ENCODE measurements at places on chromosomes 3 and 15.

- no peak for DNase-seq
Measured at GRCh38 chr3:52268036-52268435, 10.4 kb downstream of the WDR82 start.

GRCh38 chr15:73333001-73333400, 35.8 kb downstream of the HCN4 start:
- no peak for DNase-seq

GRCh38 chr3:6172871-6173642, 687.9 kb upstream of the GRM7 start:
- DNase-seq, result no peak

DNA sequence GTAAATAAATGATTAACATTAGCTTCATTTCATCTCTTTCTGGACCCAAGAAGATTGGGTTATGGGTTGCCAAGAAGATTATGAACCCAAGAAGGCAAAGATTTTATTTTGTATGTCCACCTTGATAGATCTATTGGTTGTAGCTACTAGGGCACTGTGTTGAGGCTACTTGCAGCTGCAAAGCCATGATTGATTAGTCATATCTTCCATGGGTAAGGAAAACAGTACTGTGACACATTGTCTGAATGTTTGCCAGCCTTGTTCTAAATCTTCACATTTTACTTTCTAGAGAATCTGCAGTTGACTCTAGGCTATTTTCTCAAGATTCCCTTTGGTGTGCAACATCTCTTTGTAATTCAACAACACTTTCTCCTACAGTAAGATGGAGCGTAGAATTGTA, 229.2 kb upstream of the KCNH8 start:
- no peak for DNase-seq

GRCh38 chr3:81521855-81522254, 239.6 kb downstream of the GBE1 start:
- no peak for DNase-seq

DNA sequence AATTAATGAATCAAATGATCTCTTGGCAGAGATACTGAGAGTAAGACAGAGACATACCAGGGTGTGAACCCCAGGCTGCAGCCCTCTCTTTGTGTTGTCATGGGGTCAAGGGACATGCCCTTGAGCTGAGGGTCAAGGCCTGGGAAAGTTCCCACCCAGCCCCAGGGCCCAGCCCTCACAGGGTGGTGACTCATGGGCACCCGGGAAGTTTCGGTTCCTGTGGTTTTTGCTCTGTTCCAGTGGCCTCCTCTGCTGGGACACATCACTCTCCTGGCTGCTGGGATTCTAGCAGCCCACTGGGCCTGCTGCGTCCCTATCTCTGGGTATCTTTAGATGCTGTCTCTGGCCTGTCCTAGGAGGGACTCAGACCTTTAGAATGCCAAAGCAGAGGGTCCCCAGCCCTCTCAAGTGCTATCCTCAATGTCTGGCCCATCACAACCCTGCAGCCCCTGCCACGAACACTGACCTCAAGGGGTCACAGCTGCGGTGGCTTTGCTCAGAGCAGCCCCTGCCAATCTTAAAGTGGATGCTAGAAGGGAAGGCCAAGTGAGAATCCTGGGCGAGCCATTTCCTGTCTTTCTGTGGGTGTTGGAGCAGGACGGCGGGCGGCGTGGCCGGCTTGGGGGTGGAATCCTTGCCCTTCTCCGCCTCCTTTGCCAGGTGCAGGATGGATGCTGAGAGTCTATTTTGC, 148.4 kb upstream of the TLE3 start:
- DNase-seq, result peak; percentile 52

DNA sequence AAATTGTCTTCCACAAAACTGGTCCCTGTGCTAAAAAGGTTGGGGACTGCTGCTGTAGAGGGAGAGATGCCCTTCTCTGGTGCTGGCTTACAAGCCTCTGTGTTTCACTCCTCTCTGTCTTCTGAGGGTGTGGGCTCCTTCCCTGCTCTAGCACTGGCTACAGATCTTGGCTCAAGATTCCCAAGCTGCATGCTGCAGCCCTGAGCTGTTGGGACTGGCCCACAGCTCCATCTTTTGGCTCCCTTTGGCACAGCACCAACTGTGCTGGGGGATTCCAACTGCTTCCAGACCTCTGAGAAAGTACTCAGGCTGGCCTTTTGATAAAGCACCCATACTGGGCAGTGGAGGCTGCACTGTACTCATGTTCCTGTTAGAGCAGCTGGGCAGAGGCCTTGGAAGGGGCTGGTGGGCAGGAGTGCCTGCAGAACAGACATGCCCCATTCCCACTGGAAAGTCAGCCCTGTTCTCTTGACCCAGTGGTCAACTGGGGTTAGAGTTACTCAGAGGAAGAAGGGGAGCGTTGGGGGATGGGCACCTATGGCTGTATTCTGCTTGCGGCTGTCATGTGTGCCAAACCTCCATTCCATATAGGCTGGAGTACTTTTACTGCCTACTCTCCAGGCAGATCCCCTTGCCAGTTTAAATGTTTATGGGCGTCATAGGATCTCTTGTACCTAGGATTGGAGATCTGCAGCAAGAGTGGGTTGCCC, 55.7 kb downstream of the GALK2 start:
- DNase-seq, result no peak

DNA sequence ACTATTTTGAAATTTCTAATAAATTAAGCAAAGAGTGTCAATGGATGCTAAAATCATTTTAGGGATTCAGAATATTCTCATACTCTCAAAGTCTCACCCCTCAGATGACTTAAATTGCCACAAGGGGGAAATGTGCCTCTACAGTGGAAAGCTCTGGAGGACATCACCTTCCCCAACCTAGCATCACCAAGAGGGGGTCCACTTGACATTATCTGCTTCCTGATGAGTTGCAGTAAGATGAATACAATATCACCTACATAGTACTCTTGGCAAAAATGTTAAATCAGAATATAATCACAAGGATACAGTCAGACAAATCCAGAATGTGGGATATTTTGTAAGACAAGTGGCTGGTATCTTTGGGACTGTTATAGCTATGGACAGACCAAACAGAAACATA, 290.1 kb downstream of the MFSD1 start:
- no peak for DNase-seq

DNA sequence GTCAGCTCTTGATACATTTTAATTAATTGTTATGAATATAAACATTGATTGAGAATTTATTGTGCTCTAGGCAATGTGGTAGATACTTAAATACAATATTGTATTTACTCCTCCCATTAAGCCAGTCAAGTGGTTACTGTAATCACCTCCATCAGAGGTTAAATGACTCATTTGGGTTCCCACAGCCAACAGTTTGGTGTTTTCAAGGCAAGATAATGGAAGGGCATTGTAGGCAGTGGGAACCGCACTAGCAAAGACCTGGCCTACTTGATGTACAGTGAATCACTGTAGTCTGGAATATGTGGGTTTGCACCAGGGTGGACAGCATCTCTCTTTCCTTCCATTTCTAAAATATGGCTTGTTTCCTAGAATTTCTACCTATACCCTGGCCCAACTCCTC, 127.4 kb downstream of the EDEM1 start:
- no peak for DNase-seq

GRCh38 chr3:135165260-135165659, 370.2 kb downstream of the EPHB1 start:
- no peak for DNase-seq

- no peak for DNase-seq
Measured at GRCh38 chr3:89344076-89344475, 236.7 kb downstream of the EPHA3 start.

DNA sequence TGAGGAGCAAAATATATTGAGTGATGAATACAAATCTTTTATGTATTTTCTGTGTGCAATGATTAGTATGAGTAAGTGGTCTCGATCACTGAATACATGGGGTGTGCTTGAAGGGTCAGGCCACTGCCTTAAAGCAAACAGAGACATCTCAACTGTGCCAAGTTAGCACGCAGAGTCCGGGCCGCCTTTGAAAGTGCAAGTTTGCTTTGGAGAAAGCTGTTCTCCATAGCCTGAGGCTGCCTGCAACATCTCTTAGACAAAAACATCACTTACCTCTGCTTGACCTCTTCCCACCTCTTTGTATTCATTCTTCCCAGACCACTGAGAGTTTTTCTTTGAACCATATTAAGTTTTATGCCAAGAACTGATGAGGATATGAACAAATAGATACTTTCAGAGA, 267.0 kb downstream of the ZBTB20 start:
- no peak for DNase-seq

DNA sequence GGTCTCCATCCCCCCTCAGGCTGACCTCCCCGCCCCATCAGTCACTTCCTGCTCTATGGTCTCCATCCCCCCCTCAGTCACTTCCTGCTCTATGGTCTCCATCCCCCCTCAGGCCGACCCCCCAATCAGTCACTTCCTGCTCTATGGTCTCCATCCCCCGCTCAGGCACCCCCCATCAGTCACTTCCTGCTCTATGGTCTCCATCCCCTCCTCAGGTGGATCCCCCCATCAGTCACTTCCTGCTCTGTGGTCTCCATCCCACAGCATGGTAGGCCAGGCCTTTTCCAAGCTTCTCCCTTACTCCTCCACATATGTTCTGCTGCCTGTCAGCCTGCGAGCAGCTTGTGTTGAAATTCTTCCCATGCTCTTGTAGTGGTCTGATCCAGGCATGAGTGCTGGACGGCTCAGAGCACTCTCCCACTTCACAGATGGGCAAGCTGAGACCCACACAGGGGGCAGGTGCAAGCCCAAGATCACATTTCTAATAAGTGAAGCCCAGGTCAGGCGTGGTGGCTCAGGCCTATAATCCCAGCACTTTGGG, 36.8 kb downstream of the BDH1 start:
- DNase-seq, result no peak

DNA sequence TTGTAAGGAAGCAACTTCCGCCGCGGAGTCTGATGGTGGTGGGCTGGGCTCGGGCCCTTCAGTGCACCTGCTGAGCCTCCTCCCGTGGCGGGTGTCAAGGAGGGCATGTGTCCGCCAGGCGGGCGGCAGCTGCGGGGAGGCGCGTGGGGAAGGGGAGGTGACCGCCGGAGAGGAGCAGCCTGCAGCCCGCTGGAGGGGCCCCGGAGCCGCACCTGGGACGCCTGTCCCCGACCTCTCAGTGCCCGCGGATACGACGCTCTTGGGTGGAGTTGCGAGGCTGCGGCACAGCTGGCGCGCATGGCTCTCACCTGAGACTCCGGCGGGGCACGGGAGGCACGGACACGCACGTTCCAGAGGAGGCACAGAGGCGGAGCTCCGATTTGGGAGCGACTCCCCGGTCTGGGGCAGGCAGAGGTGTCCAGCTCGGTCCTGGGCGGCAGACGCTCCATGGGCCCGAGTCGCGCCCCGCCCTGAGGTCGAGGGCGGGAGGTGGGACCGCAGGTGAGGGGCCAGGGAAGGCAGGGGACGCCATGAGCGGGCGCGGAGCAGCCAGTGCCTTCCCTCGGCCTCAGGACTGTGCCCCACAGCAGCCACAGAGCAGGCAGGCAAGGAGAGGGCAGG, 50.2 kb upstream of the PRR20G start:
- DNase-seq, result no peak

DNA sequence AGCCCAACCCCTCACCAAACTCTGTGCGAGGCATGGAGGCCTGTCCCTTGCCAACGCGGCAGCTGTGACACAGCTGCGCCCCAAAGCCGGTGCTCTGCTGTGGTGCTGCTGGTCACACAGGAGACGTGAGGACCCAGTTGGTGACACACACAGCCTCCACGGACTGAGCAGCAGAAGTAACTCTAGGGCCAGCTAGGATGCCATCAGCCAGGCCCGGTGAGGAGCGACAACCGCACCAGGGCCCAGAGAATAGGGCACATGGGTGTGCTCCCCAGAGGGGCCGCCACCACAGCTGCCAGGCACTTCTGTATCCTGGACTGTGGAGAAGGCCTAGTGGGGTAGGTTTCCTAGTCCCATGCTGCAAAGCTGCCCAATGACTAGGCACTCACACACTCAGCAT, 10.7 kb downstream of the ZXDC start:
- no peak for DNase-seq

DNA sequence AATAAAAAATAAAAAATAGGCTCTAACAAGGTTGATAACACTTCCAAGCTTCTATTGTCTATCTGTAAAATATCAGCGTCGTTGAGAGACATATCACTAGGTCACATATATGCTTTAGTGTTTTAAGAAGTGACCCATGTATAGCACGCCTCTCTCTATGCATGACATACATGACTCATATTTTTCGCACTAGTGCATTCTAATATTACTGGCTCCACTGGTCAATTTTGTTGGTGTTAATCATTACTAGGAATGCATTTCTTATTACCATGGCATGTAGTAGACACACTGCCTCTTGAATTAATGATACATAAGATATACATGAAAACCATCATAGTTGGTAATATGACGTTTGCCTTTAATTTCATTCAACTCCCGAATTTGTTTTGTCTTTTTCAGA, 203.1 kb downstream of the CHL1 start:
- no peak for DNase-seq

DNA sequence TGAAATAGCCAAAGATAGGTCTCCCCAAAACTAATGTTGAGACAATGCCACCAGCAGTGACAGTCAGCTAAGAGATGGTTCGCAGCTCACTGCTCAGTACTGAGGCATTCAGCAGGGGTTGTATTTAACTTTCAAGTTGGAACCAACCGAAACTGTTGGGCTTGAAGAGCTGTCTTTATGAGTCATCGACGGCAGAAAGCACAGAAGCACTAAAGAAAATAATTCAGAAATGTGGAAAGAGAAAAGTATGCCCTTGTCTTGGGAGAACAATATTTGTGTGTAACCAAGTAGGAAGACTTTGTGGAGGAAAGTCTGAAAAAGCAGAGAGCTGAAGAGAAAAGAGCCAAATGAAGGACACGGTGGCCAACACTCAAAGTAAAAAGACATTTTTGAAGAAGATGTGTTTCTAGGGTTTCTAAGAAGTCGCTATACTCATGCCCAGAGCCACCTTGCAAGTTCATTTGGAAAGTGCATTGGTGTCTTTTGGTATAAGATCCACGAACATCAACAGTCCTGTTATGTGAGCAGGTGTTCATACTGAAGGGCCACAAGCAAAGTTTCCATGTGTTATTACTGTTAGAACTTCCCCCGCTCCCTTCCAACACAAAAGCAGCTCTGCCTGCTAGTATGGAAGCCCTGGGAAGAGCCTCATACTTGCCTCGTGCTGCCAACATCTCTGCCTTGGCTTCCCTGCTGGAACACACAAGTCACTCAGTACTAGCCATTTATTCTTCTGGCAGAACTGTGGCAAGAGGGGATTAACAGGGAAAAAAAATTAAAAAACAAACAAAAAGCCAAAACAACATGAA, 4.1 kb upstream of the RARB start:
- DNase-seq, result no peak

DNA sequence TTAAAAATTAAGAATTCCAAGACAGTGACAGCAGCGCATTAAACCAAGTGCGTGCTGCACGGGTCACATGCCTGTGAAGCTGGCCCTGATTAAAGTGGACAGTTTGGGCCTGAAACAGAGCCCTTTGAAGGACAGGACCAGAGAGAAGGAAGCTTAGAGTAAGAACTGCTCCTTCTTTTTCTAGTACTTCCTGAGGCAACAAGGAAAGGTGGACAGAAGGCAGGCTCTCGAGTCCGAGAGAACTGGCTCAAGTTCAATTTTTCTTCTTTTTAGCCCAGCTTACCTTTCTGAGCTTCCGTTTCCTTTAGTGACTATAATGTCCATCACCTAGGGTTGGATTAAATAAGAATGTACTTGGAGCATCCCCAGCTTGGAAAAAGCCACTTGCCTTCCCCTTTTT, 26.9 kb downstream of the ANP32A start:
- no peak for DNase-seq
